CMK (cell line): ENCODE measurements at places on chromosomes 5 and 9.

DNA sequence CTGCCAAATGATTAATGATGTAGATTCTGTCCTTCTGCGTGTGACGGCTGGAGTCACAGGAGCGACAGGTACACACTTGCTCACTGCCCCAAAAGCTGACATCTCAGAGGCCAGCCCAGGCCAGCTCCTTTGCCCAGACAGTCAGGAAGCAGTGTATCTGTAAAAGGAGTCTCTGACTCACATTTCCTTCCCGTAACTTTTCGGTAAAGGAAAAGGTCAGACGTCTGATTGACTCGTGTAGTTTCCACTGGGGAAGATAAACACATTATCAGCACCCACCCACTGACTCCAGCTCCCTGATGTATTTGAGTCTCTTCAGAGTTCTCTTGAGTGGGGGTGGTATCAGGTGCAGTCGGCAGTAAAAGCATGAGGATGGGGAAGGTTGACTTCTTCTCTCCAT lies 64.4 kb upstream of the WWC1 start:
- no peak for DNase-seq

GRCh38 chr5:169628892-169629291 lies 8.2 kb upstream of the DOCK2 start:
- no peak for DNase-seq

DNA sequence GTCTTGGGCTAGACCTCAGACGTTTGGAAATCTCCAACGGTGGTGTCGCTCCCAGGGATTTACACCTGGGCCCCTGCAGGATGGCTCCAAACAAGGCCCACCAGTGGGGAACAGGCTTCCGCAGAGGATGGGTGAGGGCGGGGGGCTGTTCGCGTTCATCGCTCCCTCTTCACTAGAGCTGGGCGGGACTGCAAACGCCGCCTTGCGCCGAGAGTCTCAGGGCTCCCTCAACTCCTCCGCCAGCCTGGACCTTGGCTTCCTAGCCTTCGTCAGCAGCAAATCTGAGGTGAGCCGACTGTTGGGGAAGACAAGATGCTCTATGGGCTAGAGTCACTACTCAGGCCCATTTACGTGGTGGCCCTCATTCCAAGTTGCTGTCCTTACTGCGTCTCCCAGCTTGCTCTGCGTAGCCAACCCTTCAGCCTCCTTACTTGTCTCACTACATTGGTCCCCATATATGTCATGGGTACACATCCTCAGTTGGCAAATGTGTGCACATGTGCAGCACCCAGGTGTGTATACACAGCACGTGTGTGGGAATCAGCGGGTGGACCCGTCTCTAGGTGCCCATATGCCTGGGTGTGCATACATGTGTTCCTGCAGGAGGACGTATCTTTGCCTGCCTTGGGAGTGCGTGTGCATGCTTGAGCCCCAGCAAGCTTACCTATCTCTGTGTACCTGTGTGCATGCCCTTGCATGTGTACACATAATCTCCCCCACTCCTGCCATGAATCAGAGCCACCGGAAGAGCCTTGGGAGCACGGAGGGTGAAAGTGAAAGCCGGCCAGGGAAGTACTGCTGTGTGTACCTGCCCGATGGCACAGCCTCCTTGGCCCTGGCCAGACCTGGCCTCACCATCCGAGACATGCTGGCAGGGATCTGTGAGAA lies 10.5 kb downstream of the RGS14 start:
- no peak for DNase-seq

GRCh38 chr5:126410623-126411022 lies 12.6 kb upstream of the GRAMD2B start:
- DNase-seq: no peak

DNA sequence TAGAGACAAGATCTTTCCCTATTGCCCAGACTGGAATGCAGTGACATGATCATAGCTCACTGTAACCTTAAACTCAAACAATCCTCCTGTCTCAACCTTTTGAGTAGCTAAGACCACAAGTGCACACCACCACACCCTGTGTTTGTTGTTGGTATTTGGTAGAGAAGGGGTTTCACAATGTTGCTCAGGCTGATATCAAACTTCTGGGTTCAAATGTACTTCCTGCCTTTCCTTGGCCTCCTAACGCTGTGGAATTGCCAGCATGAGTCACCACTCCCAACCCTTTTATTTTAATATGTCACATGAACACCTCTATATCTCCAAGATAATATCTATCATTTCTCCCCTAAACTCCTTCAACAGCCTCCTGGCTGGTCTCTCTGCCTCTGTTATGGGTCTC lies 719.0 kb downstream of the PTPRD start:
- DNase-seq: no peak
